ENCODE measurements at places on chromosomes 7 and 10.

DNA sequence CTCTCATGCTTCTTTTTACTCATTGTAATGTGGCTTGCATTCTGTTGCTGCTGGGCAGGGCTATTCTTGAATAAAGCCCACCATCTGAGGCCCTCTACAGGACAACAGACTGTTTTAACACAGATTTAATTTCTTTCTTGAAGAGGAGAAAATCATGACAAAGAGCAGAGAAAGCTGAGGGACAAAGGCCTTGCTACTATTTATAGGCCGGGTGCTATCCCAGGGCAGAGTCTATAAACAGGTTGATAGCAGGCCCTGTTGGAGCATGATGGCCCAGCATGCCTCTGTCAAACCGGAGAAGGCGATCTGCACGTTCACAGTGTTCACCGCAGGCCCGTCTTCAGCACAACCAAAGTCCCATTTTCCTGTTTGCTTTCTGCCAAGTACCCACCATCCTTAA lies 3.0 kb downstream of the VIPR2 start:
- no peak for DNase-seq

DNA sequence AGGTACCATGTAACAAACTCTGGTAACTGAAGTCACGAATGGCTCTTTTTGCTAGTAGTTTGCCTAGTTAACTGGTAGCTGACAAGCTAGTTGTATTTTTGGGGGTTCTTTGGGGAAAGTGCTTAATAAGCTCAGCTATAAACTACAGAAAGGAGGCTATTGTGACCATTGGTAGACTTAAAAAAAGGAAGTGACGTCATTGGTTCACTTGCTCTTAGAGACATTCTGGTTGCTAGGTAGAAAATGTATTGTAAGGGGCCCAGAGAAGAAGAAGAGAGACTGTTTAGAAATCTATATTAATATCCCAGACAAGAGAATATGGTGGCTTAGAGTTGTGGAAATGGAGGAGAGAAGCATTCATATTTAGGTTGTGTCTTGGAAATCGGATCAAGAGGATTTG lies 103.0 kb downstream of the NXPH1 start:
- no peak for DNase-seq

DNA sequence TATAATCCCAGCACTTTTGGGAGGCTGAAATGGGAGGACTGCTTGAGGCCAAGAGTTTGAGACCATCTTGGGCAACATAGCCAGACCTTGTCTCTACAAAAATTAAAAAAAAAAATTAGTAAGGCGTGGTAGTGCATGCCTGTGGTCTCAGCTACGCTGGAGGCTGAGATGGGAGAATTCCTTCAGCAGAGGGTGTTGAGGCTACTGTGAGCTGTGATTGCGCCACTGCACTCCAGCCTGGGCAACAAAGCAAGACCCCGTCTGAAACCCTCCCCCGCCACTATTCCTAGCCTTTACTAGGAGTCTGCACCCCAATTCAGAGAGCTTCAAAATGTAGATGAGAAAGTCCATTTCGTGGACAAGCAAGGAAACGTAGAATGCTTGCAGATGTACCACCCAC lies 95.2 kb downstream of the PRPF18 start:
- no peak for DNase-seq

GRCh38 chr7:11450281-11450680 lies 381.7 kb downstream of the THSD7A start:
- peak; percentile 58 for DNase-seq

GRCh38 chr10:101565370-101565900 lies 22.6 kb downstream of the POLL start:
- DNase-seq = no peak

DNA sequence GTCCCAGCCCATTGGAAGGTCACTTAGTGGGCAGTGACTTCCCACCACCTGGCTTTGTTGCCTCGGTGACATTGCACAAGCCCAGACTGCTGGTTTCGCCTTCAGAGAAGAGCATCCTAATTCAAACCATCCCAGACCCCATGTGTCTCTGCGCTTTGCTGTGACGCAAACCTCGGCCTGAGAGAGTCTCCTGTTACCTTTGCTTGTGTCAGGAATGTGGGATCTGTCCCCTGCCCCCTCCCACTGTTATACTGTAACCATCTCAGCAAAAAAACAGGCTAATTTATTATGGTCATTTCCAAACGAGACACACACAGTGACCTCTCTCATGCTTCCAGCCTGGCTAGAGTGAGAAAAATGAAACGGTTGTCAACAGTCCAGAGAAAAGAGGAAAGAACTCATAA lies 25.0 kb upstream of the AQP1 start:
- DNase-seq = no peak

GRCh38 chr7:155729847-155730246 lies 82.4 kb downstream of the SHH start:
- peak; percentile 85 for DNase-seq

DNA sequence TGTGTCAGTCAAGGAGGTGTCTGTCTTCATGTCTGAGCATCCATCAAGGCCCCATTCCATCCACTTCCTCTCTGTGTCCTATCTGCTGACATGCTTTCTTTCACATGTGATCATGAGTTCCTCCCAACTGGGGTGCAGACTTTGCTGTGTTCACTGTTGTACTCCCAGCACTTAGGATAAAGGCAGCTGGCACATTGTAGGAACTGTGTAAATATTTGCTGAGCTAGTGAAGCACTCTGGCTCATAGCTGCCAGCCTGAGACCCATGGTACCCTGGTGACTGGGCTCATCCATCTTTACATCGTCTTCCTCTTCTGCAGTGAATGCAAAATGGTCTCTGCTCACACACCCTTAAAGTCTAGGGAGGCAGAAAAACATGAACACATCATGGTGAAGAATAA lies 242.2 kb upstream of the IGFBP3 start:
- DNase-seq = peak; percentile 32
